ENCODE measurements at places on chromosomes 1 and 21. TPM values are rescaled to one million over a fixed set of nuclear protein-coding genes. Genes with fewer than 3 reads are reported as not detected.
A peak's percentile ranks its signal among the peaks of the same experiment; 100 is the strongest.

DNA sequence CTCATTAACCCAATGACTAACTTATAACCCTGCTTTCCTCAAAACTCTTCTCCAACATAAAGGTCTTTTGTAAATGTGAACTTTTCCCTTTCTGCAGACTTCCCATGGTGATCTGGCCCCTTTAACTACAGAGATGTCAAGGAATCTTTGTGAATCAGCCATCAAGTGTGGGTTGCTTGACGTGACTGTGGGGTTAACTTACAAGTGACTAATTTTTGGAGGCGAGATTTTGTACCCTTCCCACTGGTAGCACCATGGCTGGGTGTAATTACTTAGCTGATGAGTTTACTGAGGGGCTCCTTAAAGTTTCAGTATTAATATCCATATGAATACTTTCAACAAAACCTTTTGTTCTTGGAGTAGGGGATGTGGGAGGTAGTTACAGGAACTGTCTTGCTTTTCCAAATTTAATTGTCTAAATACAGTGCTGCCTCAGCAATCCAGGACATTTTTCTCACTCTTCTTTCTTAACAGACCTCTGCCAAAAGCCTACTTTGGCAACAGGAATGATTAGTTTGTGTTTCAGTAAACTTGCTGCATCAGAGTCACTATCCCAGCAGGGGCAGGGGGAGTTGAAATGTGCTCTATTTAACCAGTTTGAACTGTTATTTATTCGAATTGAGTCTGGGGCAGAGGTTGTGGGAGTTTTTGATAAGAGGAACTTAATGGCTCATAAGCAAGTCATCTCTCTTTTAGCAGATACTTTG is 217.3 kb upstream of the FGGY start:
- H3K4me3 ChIP-seq = no peak overlapping the region
- no peaks in the 10 kb centered on the region for H3K36me3 ChIP-seq
- H3K27ac ChIP-seq = no peak overlapping the region
- H3K4me1 ChIP-seq = peaks cover 2% of the 10 kb centered on the region

The MYOCOS gene
- total RNA-seq = not detected

GRCh38 chr1:227774051-227774731 is 39.0 kb downstream of the SNAP47 start:
- no peak overlapping the region for H3K27ac ChIP-seq
- H3K27me3 ChIP-seq = peaks cover 10% of the 10 kb centered on the region
- no peak for DNase-seq
- peaks cover 16% of the 10 kb centered on the region for H3K4me1 ChIP-seq
- peaks cover under 1% of the 10 kb centered on the region for H3K36me3 ChIP-seq

DNA sequence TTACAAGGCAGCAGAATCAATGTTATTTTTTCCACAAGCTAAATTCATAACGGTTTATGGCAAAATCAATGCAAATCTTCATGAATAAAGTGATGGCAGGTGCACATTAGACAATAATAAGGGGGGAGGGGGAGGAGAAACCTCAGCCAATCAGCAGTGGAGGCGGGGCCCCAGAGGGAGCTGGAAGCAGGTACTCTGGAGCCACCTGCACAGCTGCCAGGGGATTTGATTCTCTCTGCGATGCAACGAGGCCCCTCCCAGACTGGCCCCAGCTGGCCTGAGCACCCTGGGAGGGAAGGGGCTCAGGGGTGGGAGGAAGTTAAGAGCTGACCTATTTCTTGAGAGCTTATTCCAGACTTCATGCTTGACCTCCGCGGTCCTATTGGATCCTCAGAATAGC is 127.8 kb upstream of the IGSF21 start:
- H3K27me3 ChIP-seq = peaks cover 3% of the 10 kb centered on the region
- peaks cover 11% of the 10 kb centered on the region for H3K4me1 ChIP-seq
- DNase-seq = no peak
- no peak overlapping the region for H3K4me3 ChIP-seq
- no peaks in the 10 kb centered on the region for H3K36me3 ChIP-seq

The IL19 gene
- not detected for total RNA-seq

DNA sequence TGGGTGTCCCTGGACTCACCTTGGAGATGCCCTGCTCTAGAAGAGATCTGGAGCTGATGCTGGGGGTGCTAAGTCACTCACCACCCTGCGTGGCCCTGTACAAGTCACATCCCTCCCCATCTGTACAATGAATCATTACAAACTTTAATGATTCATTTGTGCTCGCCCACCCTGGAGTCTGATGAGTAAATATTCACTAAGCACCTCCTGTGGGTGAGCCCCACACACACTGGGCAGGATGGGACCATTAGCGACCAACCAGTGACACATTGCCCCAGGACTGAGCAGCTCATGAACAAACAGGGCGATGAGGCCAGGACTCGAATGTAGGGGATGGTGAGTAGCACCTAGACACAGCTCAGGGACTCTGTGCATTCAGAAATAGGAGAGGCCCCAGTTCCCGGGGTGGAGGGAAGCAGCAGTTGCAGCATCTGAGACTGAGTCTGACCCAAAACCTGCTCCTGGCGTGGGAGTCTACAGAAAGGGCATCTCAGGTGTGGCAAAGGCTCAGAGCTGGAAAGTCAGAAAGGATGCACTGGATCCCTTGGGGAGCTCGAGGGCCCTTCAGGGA is 18.1 kb upstream of the PDZK1IP1 start:
- DNase-seq = no peak
- no peak overlapping the region for H3K4me3 ChIP-seq
- H3K36me3 ChIP-seq = peaks cover 4% of the 10 kb centered on the region
- peaks cover 5% of the 10 kb centered on the region for H3K27me3 ChIP-seq

The EFHD2 gene
- total RNA-seq = 2.6 TPM

DNA sequence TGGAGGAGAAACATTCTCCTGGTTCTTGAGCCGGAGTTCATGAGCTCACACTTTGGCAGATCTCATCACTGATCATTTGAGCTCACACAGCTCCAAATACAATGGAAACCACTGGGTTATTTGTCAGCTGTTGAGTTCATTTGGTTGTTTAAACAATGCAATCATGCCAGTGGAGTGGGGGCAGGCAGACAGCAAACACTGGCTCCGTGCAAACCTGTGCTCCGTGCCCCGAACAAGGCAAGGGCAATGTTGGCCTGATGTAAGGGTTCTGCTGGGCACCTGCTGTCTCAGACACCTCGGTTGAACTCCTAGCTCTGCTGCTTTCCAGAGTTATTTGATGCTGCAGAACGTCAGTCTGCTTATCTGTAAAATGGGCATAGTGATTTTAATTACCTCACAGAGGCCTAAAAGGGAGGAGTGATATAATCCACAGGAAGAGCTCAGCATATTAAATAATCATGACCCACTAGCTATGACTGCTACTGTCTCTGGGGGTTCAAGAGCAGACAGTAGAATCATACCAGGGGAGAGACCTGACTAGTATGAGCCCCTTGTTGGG is 20.0 kb upstream of the CLIC6 start:
- no peak for DNase-seq
- no peak overlapping the region for H3K4me3 ChIP-seq
- H3K36me3 ChIP-seq = peaks cover 17% of the 10 kb centered on the region
- H3K4me1 ChIP-seq = no peaks in the 10 kb centered on the region

- H3K4me3 ChIP-seq = no peak overlapping the region
- H3K27me3 ChIP-seq = no peaks in the 10 kb centered on the region
- no peak for DNase-seq
- H3K36me3 ChIP-seq = no peaks in the 10 kb centered on the region
- H3K4me1 ChIP-seq = peaks cover 4% of the 10 kb centered on the region
Observed at GRCh38 chr21:44425307-44425894, 29.9 kb upstream of the LRRC3 start.

- H3K27ac ChIP-seq = no peak overlapping the region
- H3K27me3 ChIP-seq = no peaks in the 10 kb centered on the region
- peaks cover 8% of the 10 kb centered on the region for H3K4me1 ChIP-seq
- H3K4me3 ChIP-seq = no peak overlapping the region
Observed at GRCh38 chr1:18089488-18089887, 18.1 kb upstream of the IGSF21 start.

The FNDC7 gene
- total RNA-seq = not detected

DNA sequence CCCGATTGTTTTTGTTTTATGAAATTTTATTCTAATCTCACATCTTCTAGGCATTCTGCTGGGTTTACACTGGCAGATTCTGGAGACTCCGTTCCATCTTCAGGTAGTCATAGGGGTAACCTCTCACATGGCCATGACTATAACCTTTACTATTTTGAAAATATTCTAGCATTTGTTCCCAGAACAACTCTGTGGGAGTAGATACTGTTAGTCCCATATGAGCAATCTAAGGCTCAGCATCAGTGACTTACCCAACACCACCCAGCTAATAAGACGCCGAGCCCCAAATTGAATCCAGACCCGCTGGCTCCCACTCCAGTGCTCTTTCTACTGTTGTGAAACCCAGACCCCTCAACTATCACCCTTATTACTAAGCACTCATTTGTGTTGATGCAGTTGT is 9.8 kb downstream of the ADAMTS4 start:
- H3K4me3 ChIP-seq = no peak overlapping the region
- H3K4me1 ChIP-seq = peaks cover 19% of the 10 kb centered on the region
- DNase-seq = no peak
- H3K27ac ChIP-seq = no peak overlapping the region
- peaks cover 10% of the 10 kb centered on the region for H3K27me3 ChIP-seq
- H3K36me3 ChIP-seq = no peaks in the 10 kb centered on the region

The PALMD gene
- total RNA-seq = 5.1 TPM

DNA sequence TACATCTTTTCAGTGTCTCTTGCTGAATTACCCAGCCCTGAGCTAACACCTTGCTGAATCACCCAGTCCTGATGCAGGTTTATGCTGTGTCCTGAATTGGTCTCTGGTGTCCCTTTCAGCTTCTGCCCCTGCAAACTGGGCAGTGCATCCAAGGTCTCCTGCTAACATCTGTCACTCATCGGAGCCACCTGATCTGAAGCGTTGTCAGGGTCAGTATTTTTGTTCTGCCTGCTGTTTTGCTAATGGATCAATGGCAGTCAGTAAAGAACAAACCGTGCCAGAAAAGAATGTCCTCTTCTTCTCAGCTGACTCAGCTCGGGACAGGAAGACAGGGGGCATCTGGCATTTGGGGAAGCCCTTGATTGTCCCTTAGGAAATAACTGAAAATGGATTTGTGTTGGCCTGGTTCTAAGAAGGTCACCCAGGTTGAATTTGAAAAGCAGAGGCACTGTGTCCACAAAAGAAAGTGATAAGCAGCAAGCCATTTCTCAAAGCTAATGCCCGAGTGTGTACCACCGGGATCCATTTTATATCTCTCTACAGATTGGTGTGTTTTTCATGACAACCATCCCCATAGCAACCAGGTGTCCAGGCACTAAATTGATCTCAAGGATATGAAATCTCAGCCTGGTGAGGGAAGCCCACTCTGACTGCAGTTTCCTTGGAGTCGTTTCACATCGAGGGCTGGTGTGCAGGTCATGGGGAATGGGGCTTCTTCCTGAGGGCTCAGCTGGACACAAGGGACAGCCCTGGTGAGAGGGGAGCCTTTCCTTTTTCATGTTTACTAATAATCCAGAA is 109.7 kb upstream of the IRF2BP2 start:
- H3K27ac ChIP-seq = peak overlapping the region; percentile 95
- DNase-seq = no peak
- peaks cover 83% of the 10 kb centered on the region for H3K4me1 ChIP-seq
- H3K4me3 ChIP-seq = peak overlapping the region; percentile 53
- H3K27me3 ChIP-seq = peaks cover 15% of the 10 kb centered on the region

GRCh38 chr21:31873275-31873695 is 465 bp downstream of the HUNK start:
- H3K27me3 ChIP-seq = peaks cover 18% of the 10 kb centered on the region
- no peak overlapping the region for H3K27ac ChIP-seq
- H3K4me1 ChIP-seq = peaks cover 5% of the 10 kb centered on the region

The GJB3 gene
- not detected for total RNA-seq

GRCh38 chr21:27735699-27736098 is 768.8 kb upstream of the ADAMTS5 start:
- H3K27ac ChIP-seq = no peak overlapping the region
- H3K27me3 ChIP-seq = peaks cover 2% of the 10 kb centered on the region
- no peaks in the 10 kb centered on the region for H3K36me3 ChIP-seq
- H3K4me1 ChIP-seq = no peaks in the 10 kb centered on the region
- DNase-seq = no peak

DNA sequence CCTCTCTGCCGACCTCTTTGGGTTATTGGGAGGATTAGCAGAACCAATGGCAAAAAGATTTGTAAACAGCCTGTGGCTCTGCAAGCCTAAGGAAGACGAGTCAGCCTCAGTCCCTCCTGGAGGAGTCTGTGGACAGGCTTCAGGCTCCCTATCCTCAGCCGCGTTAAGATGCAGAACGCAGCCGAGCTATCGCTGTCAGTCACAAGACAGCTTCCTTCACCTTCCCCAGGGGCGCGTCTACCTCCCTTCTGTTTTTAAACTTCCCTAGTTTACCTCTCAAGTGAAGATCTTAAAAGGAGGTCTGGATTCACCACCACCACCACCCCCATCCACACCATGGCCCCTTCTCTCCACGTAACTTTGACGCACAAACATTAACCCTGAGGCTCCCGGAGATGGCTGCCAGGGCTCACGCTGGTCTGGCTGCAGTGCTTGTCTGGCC is 738 bp downstream of the CAMK1G start:
- H3K27ac ChIP-seq = no peak overlapping the region
- no peaks in the 10 kb centered on the region for H3K4me1 ChIP-seq
- no peaks in the 10 kb centered on the region for H3K36me3 ChIP-seq

The NBPF4 gene
- not detected for total RNA-seq

GRCh38 chr21:45550522-45551210 is 8.4 kb upstream of the SLC19A1 start:
- no peaks in the 10 kb centered on the region for H3K36me3 ChIP-seq
- peaks cover 8% of the 10 kb centered on the region for H3K27me3 ChIP-seq
- DNase-seq = no peak
- H3K4me1 ChIP-seq = peaks cover 11% of the 10 kb centered on the region
- H3K4me3 ChIP-seq = no peak overlapping the region

DNA sequence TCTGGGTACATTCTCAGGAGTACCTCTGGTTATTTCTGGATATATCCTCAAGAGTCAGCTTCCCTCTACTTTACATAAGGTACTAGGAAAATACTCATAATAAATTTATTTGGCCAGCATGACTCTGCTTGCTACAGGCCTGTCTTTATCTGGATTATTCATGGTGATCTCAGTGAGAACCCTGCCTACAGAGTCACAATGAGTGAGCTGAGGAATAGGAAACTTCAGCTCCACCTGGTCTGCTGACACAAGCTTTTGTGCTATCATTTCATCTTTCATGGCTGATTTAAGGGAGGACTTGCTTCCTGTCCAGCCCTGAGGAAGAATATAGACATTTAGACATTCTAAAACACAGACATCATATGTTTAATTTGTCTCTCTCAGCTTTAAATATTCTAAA is 19.5 kb upstream of the SUCO start:
- H3K36me3 ChIP-seq = no peaks in the 10 kb centered on the region
- H3K27ac ChIP-seq = no peak overlapping the region
- DNase-seq = no peak
- no peaks in the 10 kb centered on the region for H3K27me3 ChIP-seq
- no peaks in the 10 kb centered on the region for H3K4me1 ChIP-seq
- no peak overlapping the region for H3K4me3 ChIP-seq

The HAO2 gene
- not detected for total RNA-seq

DNA sequence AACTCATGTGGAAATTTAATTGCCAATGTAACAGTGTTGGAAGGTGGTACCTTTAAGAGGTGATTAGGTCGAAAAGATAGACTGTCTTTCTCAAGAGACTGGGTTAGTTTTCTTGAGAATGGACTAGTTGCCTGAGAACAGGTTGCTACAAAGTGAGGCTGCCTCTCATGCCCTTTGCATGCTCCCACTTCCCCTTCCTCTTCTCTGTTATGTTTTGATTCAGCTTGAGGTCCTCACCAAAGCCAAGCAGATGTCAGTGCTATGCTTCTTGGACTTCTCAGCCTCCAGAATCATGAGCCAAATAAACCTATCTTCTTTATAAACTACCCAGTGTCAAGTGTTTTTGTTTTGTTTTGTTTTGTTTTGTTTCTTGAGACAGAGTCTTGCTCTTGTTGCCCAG is 187.0 kb upstream of the RUNX1 start:
- no peak overlapping the region for H3K27ac ChIP-seq
- DNase-seq = no peak
- peaks cover 11% of the 10 kb centered on the region for H3K36me3 ChIP-seq

Measured in glutamatergic neuron (in vitro differentiated cells).